ENCODE measurements at places on chromosomes 2 and 18. TPM values are rescaled to one million over a fixed set of nuclear protein-coding genes. Genes with fewer than 3 reads are reported as not detected.

UGT1A5 gene
- not detected for total RNA-seq

ATP6V1B1 gene
- 0.38 TPM for total RNA-seq

EML6 gene
- 0.58 TPM for total RNA-seq

SH2D6 gene
- not detected for total RNA-seq

TACR1 gene
- 0.56 TPM for total RNA-seq

CPS1 gene
- total RNA-seq, result 27.4 TPM

FOXD4L1 gene
- 0.19 TPM for total RNA-seq

VSNL1 gene
- total RNA-seq, result 0.85 TPM

NAT8 gene
- total RNA-seq, result not detected

PSMA8 gene
- under 0.01 TPM for total RNA-seq

HOXD3 gene
- total RNA-seq, result 0.28 TPM

TUBB8B gene
- total RNA-seq, result not detected

MDH1B gene
- total RNA-seq, result 0.56 TPM

CD8B2 gene
- total RNA-seq, result not detected

CHRNG gene
- total RNA-seq, result not detected

REG3G gene
- total RNA-seq, result not detected

COL3A1 gene
- total RNA-seq, result 1,261 TPM

COBLL1 gene
- 20.9 TPM for total RNA-seq

DNER gene
- total RNA-seq, result under 0.01 TPM

BCL2 gene
- 1.5 TPM for total RNA-seq

CNDP1 gene
- total RNA-seq, result not detected

OSR1 gene
- total RNA-seq, result 21.4 TPM

CRYBA2 gene
- not detected for total RNA-seq

NRBP1 gene
- total RNA-seq, result 100 TPM

TFCP2L1 gene
- total RNA-seq, result 0.19 TPM

SCN3A gene
- 1.9 TPM for total RNA-seq

DCDC2C gene
- not detected for total RNA-seq

ARHGEF33 gene
- total RNA-seq, result 0.85 TPM

All from regular cardiac myocyte (primary cell).